ENCODE measurements at places on chromosomes 6 and 20. TPM values are rescaled to one million over a fixed set of nuclear protein-coding genes. Genes with fewer than 3 reads are reported as not detected.

The HLA-DRB5 gene
- not detected for total RNA-seq

The THBS2 gene
- total RNA-seq = 425 TPM

The ZBTB9 gene
- 5.7 TPM for total RNA-seq

The SAPCD1 gene
- 1.2 TPM for total RNA-seq

The REM1 gene
- not detected for total RNA-seq

The CPNE5 gene
- under 0.01 TPM for total RNA-seq

The SLC32A1 gene
- not detected for total RNA-seq

The BMP7 gene
- total RNA-seq = not detected

The SCRT2 gene
- total RNA-seq = not detected

The POU5F1 gene
- total RNA-seq = not detected

The TFB1M gene
- 36.1 TPM for total RNA-seq

The GPR6 gene
- total RNA-seq = not detected

The CYP24A1 gene
- not detected for total RNA-seq

The PRRT1 gene
- 0.11 TPM for total RNA-seq

The UBE2C gene
- 17.6 TPM for total RNA-seq

The TMEM239 gene
- not detected for total RNA-seq

The PRSS35 gene
- 3.2 TPM for total RNA-seq

The SLC4A11 gene
- total RNA-seq = 0.75 TPM

The PSORS1C1 gene
- 1.00 TPM for total RNA-seq

The FKBP1C gene
- total RNA-seq = 0.12 TPM

The ZC2HC1B gene
- not detected for total RNA-seq

The ADISSP gene
- 29.6 TPM for total RNA-seq

The PGBD1 gene
- 9.5 TPM for total RNA-seq

The CLVS2 gene
- 0.12 TPM for total RNA-seq

The SLC17A1 gene
- total RNA-seq = not detected

The MYT1 gene
- not detected for total RNA-seq

The GTSF1L gene
- not detected for total RNA-seq

The MCCD1 gene
- total RNA-seq = not detected

The SNPH gene
- 14.6 TPM for total RNA-seq

The OR2H2 gene
- not detected for total RNA-seq

The RSPH9 gene
- 1.2 TPM for total RNA-seq

The TSBP1 gene
- total RNA-seq = not detected

The TP53TG5 gene
- not detected for total RNA-seq

The SLC22A23 gene
- total RNA-seq = 18.1 TPM

The SLC22A16 gene
- not detected for total RNA-seq

The NAPB gene
- total RNA-seq = 10.9 TPM

The FNDC1 gene
- under 0.01 TPM for total RNA-seq

The SCGN gene
- not detected for total RNA-seq

The COL20A1 gene
- total RNA-seq = not detected

The SYTL3 gene
- 2.8 TPM for total RNA-seq

The SRSF12 gene
- 0.11 TPM for total RNA-seq

The SYCP2 gene
- 0.89 TPM for total RNA-seq

The LY86 gene
- total RNA-seq = not detected

The HMGN4 gene
- 72.0 TPM for total RNA-seq

The TRIM15 gene
- not detected for total RNA-seq

The CUTA gene
- 129 TPM for total RNA-seq

The BPIFB3 gene
- total RNA-seq = not detected

The GPLD1 gene
- total RNA-seq = 0.87 TPM

The ECT2L gene
- total RNA-seq = not detected

The ZNF165 gene
- total RNA-seq = 0.77 TPM

The PTPRT gene
- total RNA-seq = under 0.01 TPM

The ADGB gene
- not detected for total RNA-seq

The HLA-DPB1 gene
- 21.1 TPM for total RNA-seq

The TRAPPC3L gene
- total RNA-seq = not detected

The SPATA25 gene
- total RNA-seq = 1.5 TPM

The LY6G6F gene
- total RNA-seq = not detected
